ENCODE measurements at places on chromosomes 1 and 21.

GRCh38 chr1:234169161-234169849 lies 204.0 kb upstream of the COA6 start:
- DNase-seq, result no peak

GRCh38 chr1:75233302-75233929 lies 99.2 kb downstream of the LHX8 start:
- peak; percentile 30 for DNase-seq

DNA sequence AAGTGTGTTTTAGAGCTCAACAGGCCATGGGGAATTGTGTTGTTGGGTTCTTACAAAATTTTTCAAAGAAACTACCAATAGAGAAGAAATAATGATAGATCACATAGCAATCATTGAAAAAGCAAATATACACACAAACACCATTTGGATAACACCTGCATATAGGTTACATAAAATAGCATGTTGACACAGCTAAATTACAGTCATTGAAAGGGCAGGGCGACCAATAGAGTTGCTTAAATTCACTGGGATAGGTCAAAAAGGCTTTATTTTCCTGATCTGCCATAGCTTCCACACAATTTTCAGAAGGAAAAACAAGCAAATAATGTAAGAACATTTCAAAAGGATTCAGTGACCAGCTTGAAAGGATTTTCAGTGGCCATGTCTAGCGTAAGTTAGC lies 57.9 kb upstream of the FGGY start:
- no peak for DNase-seq

DNA sequence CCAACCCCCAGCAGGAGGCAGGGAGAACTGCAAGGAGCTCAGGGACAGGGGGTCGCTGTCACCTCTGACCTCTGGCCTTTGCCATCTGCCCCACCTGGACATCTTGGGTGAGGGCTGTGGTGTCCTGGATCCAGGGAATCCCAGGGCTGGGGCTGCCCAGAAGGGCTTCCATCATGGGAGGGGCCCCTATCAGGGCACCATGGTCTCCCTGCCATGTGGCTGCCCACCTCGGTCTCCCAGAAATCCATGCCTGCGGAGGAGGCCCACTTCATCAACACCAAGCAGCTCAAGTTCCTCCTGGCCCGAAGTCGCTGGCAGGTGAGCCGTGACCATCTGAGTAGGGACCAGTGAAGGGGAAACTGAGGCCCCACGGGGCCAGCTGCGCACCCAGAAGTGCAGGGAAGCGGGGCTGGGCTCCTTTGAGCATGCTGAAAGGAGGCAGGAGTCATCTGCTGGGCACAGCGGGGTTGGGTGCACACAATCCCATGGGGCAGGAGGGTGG lies 36.1 kb downstream of the TRIM11 start:
- no peak for DNase-seq

- no peak for DNase-seq
These were observed 1077.2 kb downstream of the TTLL7 start for GRCh38 chr1:82921759-82922158.

DNA sequence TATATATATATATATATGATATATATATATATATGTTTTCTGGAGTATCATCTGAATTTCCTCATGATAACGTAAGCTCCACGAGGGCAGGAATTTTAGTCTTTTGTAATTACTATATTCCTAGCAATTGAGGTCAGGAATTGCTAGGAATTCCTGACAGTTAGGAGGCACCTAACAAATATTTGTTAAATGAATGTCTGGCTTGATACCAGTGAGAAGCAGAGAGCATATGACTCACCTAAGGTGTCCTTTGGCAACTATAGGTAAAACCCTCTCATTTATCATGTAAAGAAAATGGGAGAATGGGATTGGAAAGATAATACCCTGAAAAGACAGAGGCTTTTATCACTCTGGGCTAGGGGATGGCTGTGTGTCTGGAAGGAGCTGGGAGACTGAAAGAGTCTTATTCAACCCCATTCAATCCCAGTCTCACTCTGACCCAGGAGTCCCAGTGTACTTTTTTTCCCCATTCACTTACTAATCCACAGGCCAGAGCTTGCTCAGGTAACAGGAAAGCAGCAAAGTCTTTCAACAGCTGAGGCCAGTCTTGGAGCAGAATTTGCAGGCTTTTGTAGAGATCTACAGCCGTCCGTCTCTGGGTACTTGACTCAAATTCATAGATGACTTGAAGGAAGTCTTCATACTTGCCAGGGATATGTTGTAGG lies 71.2 kb downstream of the DAP3 start:
- no peak for DNase-seq

GRCh38 chr1:194618101-194618500 lies 1431.7 kb upstream of the B3GALT2 start:
- DNase-seq, result no peak

DNA sequence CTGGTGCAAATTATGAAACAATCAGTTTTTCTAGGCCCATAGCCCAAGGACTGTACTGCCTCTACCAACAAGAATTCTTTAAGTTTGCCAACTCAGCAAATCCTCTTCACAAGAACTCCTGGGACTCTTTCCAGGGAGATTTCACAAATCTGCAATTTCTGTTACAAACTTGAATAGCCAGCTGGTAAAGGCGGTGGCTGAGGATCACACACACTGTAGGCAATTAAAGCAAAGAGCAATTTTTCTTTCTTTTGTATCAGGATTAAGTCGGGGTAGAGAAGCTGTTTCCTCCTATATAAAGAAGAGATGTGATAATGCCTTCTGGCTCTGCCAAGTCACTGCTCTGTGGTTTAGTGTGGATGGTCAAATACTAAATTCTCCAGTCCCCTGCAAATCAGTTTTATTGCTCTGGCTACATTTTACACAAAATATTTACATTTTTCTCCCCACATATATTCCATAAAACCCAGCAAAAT lies 1.7 kb downstream of the ALDH9A1 start:
- DNase-seq, result no peak

- DNase-seq, result no peak
These were observed 910 bp downstream of the LCE3A start for GRCh38 chr1:152621993-152622392.

DNA sequence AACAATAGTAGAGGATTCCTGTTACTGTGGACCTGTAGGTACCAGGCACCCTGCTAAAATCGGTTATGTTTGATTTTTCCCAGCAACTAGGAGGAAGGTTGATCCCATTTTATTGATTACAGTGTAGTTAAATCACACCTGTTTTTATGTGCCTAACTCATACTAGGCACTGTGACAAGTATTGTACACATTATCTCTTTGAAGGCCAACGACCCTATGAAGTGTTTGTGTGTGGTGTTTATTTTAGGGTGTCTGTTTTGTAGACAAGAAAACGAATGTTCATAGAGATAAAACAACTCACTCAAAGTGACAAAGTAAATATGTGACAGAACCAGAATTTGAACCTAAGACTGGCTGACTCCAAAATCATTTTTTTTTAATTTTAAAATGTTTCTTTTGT lies 49.5 kb downstream of the FGGY start:
- no peak for DNase-seq

- no peak for DNase-seq
These were observed 25.5 kb downstream of the B3GALT5 start for GRCh38 chr21:39638281-39638680.

DNA sequence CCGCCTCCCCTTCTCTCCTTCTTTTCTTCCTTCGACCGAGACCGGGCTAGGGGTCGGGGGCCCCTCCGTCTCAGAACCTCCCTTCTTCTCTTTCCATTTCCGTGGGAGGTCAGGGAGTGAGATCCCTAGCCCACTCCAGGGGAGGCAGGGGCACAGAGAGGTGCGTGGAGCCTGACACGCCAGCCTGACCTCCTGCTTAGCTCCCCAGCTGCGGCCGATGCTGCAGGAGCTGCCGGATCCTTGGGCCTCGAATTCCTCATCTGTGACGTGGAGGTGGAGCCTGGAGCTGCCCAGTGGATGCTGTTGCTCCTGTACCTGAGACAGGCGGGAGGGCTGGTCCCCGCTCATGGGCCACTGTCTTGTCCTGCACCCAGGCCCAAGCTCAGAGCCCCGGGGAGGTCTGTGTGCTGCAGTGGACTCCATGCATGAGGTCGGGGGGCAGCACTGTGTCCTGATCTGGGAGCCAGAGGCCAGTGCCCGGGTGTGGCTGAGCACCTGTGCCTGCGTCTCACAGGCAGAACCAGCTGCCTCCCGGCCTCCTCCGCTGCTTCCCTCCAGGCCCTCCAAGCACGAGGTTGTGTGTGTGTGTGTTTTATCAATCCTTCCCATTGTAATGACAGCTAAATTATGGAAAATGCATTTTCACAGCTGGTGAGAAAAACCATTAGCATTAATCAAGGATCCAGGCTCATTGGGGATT lies 55.3 kb upstream of the TTC34 start:
- DNase-seq, result no peak

DNA sequence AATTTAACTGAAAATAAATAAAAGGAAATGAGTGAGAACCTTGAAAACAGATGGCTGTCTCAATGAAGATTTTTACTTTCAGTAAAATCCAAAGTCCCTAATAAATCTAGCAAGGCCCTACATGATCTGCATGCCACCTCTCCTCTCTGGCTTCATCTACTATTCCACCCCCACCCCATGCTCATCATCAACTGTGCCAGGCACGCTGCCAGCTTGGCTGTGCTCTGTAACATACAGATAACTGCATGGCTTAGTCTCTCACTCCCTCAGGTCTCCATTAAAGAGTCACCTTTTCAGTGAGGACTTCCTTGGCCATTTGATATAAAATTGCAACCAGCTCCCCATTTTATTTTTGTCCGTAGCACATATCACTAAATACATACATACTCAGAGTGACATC lies 26.7 kb downstream of the RGSL1 start:
- no peak for DNase-seq

DNA sequence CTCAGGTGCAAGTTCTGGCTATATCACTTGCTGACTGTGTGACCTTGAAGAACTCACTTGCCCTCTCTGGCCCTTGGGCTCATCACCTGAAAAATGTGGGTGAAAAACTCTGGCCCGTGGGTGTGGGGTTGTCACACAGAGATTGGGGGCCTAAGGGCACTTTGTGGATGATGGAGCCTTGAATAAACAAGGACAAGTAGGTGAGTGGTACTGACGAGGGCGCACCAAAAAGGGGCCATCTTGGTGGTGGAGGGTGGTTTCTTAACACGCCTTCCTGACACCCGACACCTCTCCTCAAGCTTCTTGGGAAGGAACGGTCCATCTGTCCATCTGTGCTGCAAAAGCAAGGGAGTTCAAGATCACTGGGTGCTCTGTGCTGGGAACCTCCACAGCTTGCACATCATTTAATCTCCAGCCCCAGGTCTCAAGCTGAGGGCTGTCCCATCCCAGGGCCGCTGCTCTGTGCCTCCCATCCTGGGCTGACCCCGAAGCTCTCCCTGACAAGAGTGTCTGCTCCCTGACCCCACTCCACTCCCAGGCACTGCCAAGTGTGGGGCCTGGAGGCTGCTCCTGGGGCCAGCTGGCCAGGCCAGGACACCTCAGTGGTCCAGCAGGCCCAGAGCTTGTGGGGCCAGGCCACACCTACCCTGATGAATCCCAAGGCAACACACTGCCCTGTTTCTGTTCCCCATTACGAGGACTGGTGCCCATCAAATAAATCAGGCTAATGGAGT lies 97.3 kb downstream of the GLIS1 start:
- DNase-seq, result no peak

DNA sequence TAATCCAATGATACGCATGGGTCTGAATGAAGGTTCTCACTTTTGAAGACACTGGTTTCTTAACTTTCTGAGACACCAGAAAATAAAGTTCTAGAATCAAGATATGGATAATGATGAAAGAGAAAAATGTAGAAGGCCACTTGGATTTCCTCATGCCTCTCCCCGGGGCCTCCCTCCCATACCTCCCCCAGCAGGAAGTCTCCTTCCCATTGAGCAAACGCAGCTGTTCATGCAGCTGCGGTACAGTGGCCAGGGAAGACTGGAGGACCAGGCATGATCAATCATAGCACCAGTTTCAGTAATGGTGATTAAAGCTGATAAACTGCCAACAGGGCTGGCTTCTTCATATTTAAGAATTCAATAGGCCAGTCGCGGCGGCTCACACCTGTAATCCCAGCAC lies 10.9 kb upstream of the UBR4 start:
- DNase-seq, result no peak

GRCh38 chr1:41919131-41919530 lies 409 bp upstream of the HIVEP3 start:
- no peak for DNase-seq

- DNase-seq, result no peak
These were observed 171.2 kb upstream of the NR5A2 start for GRCh38 chr1:199856216-199856780.

DNA sequence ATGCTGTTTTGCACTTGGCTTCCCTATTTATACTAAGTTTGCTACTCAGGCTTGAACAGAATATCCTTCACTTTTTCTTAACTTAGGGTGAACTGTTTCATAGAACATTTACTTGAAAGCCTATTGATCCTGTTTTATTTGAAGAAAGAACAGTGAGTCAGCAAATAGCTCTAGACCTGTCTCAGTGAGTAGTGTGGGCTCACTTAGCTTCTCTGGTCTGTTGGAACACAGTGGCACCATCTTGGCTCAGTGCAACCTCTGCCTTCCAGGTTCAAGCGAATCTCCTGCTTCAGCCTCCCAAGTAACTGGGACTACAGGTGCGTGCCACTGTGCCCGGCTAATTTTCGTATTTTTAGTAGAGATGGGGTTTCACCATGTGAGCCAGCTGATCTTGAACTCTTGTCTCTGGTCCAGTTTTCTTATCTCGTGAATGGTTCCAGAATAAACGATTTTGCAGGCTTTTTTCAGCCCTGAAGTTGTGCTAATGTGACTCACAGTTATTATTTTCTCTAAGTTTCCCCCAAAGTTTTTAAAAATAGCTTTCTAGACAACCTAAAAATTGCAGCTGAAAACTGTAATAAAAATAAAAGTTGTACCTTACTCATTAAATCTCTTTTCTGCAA lies 76.8 kb downstream of the KIF1B start:
- no peak for DNase-seq

- DNase-seq, result peak; percentile 64
These were observed 11.0 kb upstream of the CDK18 start for GRCh38 chr1:205493241-205494085.
